ENCODE measurements at places on chromosomes 11 and 22.

GRCh38 chr22:45546333-45547015 lies 43.8 kb downstream of the FBLN1 start:
- DNase-seq, result no peak

DNA sequence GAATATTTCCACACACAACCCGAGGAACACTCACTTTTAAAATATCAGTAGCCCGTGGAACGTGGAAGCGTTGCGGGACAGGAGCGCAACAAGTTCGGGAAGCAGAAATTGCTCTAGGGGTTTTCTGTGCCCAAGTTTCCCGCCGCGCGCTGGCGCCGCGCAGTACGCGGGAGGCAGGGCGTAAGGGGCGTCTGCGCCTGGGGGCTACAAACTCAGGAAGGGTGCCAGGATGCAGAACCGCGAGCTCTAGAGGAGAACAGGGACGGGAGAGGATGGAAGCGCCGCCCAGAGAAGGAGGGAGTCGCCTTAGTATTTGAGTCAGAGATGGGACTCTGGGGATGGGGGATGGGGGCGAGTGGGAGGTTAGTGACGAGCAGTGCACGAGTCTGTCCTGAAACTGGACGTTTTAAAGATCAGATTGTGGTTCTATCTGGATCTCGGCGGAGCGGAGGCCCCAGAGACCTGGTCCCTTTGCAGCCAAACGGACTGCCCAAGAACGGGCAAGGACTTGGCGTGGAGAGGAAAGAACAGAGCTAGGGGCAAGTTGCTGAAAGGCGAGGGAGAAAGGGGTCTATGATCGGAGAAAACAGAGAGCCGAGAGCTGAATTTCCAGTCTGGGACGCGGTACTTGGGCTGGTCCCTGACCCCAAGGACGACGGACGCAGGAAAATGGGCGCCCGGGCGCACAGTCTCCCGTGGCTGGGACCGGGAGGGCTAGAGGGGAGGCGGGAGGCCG lies 4.7 kb downstream of the BSX start:
- DNase-seq, result no peak

DNA sequence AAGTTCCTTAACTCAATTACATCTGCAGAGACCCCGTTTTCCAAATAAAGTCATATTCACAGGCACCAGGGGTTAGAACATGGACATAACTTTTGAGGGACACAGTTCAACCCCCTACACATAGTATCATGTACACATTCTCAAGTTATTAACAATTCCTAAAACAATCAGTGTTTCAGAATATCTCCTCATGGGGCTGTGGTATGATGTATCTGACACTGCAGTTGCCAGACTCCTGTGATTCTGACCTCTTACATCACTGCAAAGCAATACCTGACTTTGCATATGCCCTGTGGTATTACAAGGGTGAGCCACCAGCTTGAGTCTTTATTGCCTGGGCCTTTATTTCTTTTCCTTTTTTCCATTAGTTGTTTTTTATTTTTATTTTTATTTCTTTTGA lies 141.7 kb downstream of the COMMD9 start:
- DNase-seq, result no peak

GRCh38 chr11:112178428-112178827 lies 3.1 kb downstream of the BCO2 start:
- no peak for DNase-seq

GRCh38 chr11:71450939-71451338 lies 2.1 kb upstream of the NADSYN1 start:
- DNase-seq, result no peak

GRCh38 chr11:134580610-134580975 lies 168.6 kb upstream of the B3GAT1 start:
- DNase-seq, result no peak

- DNase-seq, result no peak
Measured at GRCh38 chr11:33323421-33323820, 66.2 kb downstream of the HIPK3 start.

DNA sequence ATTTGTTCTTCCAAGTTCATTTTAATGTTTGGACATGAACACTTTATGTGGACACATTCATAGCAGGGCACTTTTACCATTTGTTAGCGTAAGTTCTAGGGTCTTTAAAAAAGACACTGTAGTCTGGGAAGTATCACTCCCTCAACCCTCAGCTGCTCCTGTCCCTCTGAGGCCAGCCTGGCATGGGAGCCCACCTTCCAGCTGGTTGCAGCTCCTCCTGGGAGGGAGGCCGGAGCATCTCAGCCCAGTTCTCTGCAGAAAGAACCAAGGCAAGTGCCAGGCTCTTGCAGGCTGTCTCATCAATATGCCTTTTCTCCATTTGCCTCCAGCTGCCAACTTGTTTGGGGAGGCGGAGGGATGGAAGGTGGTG lies 150.6 kb downstream of the OPCML start:
- no peak for DNase-seq

DNA sequence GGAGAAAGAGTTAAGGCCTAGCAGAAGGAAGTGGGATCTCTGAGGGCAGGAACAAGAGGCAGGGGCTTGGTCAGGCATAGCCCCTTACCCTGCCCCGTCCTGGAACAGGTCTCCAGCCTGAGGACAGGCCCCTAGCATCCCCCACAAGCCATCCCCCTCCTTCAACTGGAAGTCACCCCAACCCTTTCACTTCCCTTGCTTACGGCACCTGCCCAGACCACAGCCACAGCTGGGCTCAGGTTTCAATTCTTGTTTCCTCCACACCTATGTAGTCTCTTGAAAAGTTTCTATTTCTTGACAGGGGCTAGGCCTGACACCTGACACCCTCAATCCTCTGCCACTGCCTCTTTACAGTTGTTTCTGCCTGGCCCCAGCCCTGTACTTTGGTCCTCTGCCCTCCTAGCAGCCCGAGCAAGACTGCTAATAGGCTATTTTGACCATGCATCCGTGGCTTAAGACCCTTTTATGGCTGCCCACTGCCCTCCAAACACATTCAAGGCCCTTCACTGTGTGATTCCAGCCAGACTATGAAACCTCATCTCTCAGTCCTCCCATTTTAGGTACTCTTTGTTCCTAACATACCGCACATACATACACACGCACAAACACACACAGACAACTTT lies 10.9 kb upstream of the FCHSD2 start:
- no peak for DNase-seq

- no peak for DNase-seq
Measured at GRCh38 chr11:121422675-121423074, 29.4 kb upstream of the SORL1 start.

- no peak for DNase-seq
Measured at GRCh38 chr22:20437613-20438426, at the start of gene SCARF2. TSS of gene SCARF2 (minus strand) at chr22:20437825. CDS start at chr22:20437754, 71 bp downstream.

DNA sequence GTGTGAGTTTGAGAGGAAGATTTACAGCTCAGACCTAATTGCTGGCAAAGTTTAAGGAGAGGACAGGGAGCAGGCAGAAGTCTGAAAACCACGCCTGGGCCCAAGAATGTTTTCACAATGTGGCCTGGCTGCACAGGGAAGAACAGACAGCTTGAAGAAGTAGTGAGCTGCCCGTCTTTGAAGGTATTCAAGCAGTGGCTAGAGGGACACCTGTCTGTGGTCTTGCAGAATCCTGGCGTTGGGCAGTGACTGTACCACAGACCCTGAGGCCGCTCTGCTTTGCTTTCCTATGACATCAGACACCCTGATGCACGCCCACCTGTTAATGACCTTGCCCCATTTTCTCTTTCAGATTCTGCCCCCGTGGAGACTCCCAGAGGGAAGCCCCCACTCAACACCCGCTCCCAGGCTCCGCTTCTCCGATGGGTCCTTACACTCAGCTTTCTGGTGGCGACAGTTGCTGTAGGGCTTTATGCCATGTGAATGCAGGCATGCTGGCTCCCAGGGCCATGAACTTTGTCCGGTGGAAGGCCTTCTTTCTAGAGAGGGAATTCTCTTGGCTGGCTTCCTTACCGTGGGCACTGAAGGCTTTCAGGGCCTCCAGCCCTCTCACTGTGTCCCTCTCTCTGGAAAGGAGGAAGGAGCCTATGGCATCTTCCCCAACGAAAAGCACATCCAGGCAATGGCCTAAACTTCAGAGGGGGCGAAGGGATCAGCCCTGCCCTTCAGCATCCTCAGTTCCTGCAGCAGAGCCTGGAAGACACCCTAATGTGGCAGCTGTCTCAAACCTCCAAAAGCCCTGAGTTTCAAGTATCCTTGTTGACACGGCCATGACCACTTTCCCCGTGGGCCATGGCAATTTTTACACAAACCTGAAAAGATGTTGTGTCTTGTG lies 6.6 kb upstream of the MCM5 start:
- no peak for DNase-seq

- DNase-seq, result no peak
Measured at GRCh38 chr11:6452219-6452618, 11.4 kb upstream of the HPX start.

- no peak for DNase-seq
Measured at GRCh38 chr22:21712751-21713427, 22.7 kb downstream of the YPEL1 start.

GRCh38 chr22:26822313-26822712 lies 164.9 kb downstream of the MIAT start:
- DNase-seq, result no peak

DNA sequence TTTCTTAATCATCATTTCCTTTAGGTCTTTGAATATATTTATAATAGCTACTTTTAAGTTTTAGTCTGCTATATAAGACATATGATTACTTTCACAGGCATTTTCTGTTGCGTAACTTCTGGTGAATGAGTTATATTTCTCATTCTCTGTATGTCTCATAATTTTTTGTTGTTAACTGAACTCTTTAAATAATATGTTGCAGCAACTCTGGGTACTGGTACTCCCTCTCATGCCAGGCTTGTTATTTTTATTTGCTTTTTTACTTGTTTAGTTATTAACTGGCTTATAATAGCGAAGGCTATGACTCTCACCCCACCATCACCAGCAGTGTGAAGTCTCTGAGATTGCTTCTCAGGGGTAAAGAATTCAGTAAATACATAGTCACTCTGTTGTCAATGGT lies 524.2 kb upstream of the CHORDC1 start:
- DNase-seq, result no peak

DNA sequence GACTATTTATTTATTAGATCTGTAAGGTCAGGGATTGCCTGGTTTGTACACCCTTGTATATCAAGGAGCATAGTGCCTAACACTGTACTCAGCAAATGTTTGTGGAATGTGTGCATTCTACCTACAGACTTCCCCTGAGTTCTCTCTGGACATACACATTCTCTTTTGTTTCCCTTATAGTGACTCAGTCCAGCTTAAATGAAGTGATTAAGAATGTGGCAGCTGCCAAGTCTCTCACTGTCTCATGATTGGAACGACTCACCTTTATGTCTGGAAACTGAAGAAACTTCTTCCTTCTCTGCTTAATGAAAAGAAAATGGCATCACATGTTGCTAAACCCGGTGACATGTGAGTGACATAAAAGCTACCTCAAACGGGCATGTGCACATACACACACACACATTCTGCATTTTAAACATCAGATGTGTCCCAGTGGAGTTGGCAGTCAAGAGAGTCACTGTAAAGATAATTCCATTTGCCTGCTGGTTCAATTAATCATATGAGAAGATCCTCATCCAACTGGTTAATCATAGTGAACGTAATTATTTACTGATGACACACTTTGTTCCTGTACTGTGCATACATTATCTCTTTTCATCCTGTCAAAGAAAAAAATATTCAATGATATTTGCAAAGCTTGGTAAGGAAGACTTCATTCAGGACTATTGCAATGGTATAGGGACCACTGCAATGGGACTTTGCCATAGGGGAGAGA lies 42.8 kb downstream of the GLYAT start:
- no peak for DNase-seq

DNA sequence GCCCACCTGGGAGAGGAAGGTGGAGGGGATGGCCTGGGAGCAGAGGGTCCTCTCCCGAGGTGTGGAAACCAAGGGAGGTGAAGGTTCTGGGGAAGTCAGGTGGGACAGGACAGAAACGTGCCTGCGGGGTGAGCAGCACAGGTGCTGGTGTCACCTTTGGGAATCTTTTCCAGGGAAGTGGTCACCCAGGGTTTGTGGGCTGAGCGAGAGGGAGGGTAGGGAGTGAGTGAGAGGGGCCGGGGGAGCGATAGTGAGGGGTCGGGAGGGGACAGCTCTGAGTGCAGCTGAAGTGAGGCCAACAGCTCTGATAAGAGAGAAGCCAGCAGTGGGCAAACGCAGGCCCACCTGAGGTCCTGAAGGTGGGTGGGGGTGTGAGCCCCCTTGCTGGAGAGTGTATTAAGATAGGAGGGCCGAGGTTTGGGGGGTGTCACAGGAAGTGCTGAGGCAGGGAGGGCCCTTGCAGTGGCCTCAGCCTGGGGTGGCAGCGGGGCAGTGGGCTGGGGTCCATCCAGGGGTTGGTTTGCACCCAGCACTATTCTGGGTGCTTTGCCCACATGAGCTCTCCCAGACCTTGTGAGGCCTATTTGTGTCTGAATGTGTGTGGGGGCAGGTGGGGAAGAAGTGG lies 1.6 kb upstream of the SHANK3 start:
- no peak for DNase-seq

DNA sequence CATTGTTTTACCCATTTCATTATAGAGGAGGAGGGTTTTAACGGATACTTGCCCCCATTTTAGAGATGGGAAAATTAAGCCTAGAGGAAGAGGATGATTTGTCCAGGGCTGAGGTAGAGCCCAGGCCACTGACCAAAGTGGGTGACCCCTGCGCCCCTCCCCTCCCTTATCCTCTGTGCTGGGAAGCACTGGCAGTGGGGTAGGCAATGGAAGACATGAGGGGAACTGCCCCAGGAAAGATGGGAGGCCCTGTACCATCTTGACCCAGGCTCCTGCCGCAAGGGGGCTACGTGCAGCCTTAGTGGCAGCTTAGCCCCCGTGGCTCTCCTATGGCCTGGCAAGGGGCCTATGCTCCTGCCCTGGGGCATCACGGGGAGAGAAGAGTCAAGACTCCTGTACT lies 76.4 kb upstream of the MYOD1 start:
- no peak for DNase-seq

- no peak for DNase-seq
Measured at GRCh38 chr11:82384308-82384707, 349.4 kb downstream of the FAM181B start.

DNA sequence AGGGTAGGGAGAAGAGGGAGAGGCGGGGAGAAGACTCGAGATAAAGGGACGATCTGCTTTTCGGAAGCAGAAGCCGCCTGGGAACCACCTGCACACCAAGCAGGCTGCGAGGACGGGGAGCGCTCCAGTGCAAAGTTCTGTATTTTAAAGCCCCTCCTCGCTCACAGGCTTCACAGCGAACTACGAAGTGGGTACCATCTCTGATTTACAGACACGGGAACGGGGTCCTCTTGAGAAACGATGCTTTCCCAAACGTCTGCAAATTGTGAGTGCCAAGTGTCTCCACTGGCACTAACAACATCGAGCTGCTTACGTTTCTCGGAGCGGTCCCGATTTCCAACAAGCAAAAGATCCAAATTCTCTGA lies 700 bp upstream of the STX3 start:
- DNase-seq, result no peak

- DNase-seq, result no peak
Measured at GRCh38 chr11:20610825-20611224, 11.4 kb downstream of the SLC6A5 start.

- no peak for DNase-seq
Measured at GRCh38 chr22:49657974-49658590, 169.6 kb downstream of the BRD1 start.

GRCh38 chr22:49629586-49630447 lies 197.9 kb downstream of the BRD1 start:
- DNase-seq, result no peak

GRCh38 chr11:47001781-47002181 lies 65.2 kb downstream of the CSTPP1 start:
- no peak for DNase-seq
